ENCODE measurements at places on chromosomes 12 and 14.
A peak's percentile ranks its signal among the peaks of the same experiment; 100 is the strongest.

DNA sequence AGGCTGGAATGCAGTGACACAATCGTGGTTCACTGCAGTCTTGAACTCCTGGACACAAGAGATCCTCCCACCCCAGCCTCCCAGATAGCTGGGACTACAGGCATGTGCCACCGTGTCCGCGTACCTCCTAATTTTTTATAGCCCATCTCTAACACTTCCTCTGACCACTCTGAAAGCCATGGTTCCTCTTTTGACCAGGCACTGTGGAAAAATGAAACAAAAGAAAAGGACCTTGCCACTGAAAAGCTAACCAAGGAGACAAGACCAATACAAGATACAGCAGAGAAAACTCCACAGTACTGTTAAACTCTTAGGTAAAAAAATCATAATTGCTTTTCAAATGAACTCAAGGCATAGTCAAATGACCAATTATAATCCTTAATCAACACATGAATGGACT is 233.3 kb downstream of the NEDD1 start:
- DNase-seq = no peak

- no peak for DNase-seq
Measured at GRCh38 chr14:51202914-51203665, 37.0 kb upstream of the TMX1 start.

DNA sequence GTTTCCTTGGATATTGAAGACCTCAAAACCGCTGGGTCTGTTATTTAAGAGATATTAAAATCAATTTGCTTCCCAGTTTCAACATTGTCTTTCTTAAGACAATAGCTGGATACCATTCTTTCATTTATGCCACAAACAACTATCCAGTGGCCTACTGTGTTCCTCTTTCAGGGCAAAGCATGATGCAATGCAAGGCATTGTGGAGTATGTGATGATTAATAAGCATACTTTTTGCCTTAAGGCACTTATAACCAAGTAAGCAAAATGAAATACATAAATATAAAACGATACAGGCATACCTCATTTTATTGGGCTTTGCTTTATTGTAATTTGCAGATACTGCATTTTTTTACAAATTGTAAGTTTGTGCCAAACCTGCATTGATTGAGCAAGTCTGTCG is 45.5 kb downstream of the SCN8A start:
- DNase-seq = no peak

DNA sequence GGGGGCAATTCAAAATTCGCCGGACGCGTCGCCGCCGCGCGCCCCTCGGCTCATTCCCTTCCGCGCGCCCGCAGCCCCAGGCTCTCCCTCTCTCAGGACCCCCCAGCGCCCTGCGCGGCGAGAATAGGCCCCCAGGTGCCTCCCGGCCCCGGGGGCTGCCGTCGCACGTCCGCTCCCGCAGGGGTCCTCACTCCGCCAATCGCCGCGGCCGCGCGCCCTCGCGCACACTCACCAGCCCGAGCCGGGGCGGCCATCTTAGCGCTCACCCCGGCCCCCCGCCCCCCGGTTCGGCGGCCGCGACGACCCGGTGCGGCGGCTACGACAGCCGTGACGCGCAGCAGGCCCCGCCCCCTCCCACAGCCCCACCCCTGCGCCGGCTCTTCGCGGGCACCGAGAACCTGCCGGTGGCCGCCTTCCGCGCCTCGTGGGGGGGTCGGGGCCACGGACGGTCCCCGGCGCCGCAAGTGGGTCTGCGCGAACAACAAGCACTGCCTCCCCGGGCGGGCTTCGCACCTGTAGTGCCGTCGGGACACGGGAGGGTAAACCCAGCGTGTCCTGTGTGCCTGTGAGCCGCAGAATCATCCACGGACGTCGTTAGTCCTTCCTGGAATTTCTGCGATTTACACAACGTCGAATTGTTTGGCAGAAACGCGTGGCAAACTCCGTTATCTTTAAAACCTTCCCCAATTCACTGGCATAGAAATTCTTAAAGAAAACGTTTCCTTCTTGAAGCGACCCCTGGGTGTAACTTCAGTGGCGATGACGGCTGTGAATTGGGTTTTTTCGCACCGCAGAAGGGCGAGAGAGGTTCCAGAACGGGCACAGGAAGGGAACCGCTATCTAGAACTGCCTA is 2.5 kb downstream of the USP44 start:
- DNase-seq = no peak

DNA sequence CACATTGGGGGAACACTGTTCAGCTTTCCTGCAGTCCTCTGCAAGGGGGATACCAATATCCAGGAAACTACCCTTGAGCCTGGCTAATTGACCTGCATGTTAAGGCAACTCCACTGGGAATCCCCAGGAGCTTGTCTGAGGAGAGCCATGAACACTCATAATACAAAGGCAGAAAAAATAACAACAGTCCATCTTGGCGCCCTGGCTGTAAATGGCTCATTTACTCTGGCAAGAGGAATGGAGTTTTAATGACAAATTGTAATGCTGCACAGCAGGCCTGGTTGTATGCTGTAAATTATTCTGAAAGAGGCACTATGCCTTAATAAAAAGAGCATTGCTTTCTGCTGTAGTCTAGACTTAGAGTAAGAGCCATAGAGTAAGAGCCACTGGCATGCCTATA is 58.3 kb downstream of the SLC8A3 start:
- DNase-seq = no peak

GRCh38 chr12:48969833-48970701 is 1.5 kb downstream of the WNT10B start:
- DNase-seq = no peak

- no peak for DNase-seq
Measured at GRCh38 chr14:62532181-62532580, 513.1 kb downstream of the KCNH5 start.

DNA sequence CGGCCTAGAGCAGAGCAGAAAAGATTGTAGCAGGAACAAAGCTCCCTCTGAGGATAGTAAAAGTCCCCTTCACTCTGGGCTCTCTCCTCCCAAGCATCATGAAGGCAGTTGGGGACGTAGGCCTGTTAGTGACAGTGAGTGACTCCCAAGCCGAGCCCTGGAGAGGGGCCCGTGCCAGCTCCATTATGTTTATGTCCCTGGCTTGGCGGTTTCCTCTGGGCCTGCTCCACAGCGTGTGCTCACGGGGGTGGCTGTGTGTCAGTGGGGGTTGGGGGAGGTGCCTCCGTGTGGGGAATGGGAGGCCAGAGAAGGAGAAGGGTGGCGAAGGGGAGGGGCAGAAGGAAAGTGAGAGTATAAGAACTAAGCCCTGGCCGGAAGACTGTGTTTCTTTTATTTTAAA is 170.0 kb upstream of the VASH1 start:
- no peak for DNase-seq

GRCh38 chr14:41000350-41000749 is 606.3 kb upstream of the LRFN5 start:
- DNase-seq = no peak

GRCh38 chr14:49497725-49498348 is 88.3 kb downstream of the RPS29 start:
- peak; percentile 53 for DNase-seq

- no peak for DNase-seq
Measured at GRCh38 chr14:61911574-61911973, 149.4 kb downstream of the SNAPC1 start.

DNA sequence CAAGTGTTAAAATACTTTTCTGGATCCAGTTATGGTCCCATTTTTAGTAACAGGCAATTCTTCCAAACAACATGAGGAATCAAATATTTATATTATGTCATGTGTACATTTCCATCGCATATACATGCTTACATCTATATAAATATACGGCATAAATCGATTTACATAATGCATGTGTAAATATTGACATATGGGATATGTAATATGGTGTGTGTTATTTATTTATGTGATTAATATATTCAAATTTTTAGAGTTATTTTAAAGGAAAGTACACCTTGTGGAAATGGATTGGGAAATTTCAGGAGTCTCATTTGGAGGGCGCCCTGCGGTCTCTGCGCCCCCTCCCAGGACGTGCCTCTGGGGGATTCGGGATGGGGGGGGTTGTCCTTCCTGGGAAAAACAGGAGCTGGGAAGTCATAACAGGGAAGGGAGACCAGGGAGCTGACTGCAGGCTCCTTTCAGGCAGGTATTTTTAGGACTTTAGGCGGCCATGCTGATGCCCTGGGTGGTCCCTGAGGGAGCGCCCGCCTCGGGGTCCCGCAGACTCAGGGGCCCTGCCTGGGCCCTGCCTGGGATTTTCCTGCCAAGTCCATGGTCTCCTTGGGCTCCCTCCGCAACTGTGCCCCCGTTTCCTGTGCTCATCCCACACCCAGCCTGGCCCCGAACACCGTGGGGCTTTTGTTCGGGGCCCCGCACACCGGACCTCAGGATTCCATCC is 82.7 kb upstream of the SFSWAP start:
- no peak for DNase-seq

DNA sequence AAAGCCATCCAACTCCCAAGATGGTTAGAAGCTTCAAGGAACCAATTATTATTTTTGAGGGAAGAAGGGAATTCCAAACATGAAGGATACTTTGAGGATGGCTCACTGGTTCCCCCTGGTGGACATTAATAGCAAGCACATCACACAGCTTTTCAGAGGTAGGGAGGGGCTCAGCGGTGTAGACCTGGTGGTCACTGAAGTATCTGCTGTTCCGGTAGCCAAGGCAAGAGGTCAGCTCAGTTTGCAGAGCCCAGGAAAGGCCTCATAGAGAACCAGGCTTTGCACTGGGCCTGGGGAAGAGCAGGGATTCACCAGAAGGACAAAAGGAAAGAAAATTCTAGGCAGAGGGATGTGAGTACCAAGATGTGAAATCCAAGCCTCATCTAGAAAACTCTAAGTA is 118.7 kb downstream of the KSR2 start:
- DNase-seq = no peak

GRCh38 chr12:132746613-132747012 is 15.0 kb downstream of the ANKLE2 start:
- no peak for DNase-seq

DNA sequence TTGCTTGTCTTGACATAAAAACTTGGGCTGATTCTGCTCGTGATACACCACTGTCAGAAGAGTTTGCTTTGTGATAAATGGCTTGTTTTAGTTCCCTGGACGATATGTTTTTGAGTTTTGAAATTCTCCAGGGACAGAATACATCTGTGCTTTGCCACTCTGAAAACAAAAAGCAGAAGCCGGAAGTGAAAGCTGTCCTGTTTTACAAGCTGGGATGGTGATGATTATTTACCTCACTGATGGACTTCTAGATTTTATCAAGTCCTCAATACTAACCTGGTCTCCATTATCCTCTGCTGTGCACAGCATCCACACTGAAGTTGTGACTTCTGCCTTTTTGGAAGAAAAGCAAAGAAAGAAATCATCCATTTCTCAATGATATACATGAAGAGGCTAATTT is 251.6 kb downstream of the TRHDE start:
- no peak for DNase-seq

- DNase-seq = no peak
Measured at GRCh38 chr12:122421187-122421820, 1.2 kb downstream of the CLIP1 start.

GRCh38 chr14:54737132-54737711 is 165.4 kb downstream of the GCH1 start:
- no peak for DNase-seq

DNA sequence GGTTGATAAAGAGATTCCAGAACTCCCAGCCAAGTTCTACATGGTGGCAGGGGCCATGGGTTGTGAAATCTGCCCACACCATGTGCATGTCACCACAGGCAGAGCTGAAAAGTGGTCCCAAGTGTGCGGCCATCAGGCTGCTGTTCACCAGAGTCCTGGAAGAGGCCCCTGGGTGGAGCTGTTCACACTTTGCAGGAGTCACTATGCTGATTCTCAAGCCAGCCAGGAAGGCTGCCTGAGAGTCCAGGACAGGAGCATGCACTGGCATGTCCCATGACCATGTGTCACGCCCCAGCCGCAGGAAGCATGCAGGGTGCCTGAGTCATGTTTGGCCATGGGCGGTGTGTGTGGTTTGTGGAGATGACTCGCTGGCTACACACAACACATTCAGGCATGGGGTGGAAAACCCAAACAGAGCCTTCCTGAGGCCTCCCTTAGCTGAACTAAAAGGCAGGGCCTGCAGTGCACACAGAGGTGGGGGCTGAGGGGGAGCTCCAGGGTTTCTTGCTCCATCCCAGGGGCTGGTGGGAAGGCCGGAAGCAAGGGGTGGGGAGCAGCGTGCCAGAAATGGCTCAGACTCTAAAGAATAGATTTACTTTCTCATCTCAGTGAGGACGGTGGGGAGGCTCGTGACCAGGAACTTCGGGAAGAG is 19.4 kb downstream of the ABCB9 start:
- DNase-seq = peak; percentile 66

GRCh38 chr12:96007729-96008128 is 11.6 kb upstream of the HAL start:
- DNase-seq = no peak

GRCh38 chr12:65963862-65964240 is 139.6 kb downstream of the HMGA2 start:
- DNase-seq = no peak

- no peak for DNase-seq
Measured at GRCh38 chr12:108457734-108458361, 57.2 kb upstream of the FICD start.

DNA sequence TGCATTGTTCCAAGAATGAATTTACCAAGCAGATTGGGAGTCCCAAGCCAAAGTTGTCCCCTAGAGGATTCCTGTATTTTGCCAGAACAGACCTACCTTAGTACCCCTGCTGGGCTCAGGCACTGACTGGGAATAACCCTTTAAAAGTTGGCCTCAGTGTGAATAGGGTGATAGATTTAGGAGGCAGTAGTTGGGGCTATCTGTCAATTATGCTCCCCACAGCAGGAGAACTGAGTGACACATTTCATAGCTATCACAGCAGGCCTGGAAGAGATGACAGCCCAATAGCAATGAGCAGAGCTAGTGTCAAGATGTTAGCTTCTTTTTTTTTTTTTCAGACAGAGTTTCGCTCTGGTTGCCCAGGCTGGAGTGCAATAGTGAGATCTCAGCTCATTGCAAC is 14.3 kb upstream of the LRP6 start:
- no peak for DNase-seq

DNA sequence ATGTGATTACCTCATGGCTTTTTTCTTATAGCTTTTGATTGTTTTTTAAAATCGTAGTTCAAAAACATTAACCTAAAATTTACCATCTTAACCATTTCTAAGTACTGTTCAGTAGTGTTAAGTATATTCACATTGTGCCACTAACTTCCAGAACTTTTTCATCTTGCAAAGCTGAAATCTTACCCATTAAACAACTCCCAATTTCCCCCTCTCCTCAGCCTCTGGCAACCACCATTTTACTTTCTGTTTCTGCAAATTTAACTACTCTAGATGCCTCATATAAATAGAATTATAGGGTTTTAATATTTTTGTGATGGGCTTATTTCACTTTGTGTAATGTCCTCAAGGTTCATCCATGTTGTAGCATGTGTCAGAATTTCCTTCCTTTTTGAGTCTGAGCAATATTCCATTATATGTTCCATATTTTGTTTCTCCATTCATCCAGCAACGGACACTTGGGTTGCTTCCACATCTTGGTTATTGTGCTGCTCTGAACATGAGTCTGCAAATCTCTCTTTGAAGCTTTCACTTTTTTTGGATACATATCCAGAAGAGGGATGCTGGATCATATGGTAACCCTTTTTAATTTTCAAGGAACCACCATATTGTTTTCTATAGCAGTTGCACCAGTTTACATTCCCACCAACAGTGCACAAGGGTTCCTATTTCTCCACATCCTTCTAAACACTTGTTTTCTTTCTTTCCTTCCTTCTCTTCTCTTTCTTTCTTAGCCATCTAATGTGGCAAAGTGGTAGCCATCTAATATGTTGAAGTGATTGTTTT is 5.0 kb downstream of the HIF1A start:
- DNase-seq = no peak
